ENCODE measurements at places on chromosomes 2 and 18.

DNA sequence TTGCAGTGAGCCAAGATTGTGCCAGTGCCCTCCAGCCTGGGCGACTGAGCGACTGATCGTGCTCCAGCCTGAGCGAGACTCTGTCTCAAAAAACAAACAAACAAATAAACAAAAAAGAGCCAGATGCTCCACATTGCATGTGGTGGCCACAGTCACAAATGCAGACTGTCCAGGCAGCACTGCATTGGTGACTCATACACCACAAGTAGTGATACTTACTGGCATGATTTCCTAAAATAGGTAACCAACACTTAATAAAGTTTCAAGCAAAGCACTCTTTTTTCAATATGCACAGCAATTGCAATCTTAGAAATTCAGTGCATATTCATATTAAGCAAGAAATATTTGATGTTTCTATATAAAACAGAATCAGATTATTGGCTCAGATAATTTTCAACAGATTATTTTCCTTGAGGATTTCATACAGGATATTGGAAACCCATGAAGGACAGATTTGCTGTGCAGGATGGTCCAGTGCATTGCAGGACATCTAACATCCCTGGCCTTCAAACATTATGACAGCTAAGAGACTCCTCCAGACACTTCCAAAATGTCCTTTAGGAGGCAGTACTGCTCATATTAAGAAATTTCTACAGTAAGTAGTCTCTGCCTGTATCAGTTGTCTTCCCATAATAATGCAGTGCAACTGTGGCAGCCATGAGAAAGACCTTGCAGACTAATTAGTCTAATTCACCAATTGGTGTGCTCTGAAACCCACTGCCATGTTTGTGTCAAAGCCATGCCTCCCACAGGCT, 10.5 kb upstream of the SLC1A4 start:
- DNase-seq = no peak

- no peak for DNase-seq
These were observed 3.2 kb upstream of the PPM1G start for GRCh38 chr2:27412419-27413152.

DNA sequence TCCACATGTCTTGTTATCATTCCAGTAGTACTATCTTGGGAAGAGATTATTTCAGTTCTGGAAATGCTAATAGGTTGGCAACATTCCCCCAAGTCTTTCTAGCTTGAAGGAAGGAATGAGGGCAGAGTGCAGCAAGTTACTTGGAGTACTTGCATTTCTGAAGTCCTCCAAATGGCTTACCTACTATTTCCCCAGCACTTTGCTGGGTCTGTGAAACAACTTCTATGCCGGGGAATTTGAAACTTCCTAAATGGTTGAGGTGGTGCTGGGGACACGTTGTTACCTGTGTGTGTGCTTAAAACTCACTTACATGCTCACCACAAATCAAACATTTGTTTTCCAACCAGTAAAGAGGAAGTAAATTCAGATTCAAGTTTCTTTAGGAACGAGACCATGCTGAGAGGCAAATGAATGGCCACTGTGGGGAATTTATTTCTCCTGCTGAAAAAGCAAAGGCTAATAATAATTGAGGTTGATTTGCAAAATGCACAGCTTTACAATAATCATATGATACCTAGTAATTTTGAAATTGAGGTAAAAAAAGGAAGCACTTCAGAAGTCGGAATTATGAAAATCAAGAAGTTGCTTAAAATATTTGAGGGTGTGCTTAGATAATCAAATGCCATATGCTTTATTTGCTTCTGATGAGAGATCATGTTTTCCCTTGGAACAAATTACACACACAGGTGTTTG, 1167.7 kb upstream of the ZEB2 start:
- no peak for DNase-seq

GRCh38 chr2:136787970-136788369, 22.6 kb downstream of the THSD7B start:
- DNase-seq = no peak

All from AG09309 (cell line).